ELR (cell line): ENCODE measurements at places on chromosomes 6 and 20.
A peak's percentile ranks its signal among the peaks of the same experiment; 100 is the strongest.

DNA sequence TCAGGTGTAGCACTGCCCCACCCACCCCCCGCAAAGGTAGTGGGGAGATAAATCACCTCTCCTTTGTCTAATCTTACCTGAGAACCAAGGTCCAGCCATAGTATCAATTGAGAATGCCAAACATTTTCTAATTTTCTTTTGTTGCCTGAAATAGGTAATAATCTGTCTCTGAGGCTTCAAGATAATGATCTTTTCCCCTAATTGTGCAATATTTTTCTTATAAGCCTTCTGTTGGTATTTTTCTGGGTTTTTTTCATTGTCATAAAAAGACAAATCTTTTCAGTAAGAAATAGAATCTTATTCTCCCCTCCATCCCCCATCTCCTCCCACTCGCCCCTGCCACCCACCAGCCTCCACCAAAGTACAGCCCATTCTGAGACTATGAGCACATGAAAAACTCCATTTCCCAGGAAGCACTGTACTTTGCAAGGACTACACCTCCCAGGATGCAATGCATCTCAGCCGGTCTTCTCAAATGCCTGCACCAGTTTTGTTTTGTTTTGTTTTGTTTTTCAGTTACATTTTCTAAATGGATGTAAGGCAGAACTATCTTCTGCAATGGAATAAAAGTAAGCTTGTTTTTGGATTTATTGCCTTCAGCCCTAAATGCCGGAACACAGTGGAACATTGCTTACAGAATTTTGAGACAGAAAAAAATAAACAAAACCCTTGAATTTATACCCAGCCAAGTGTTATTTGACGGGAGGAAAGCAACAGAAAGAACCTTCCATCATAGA lies 268.0 kb downstream of the TFAP2A start:
- DNase-seq = peak; percentile 81

GRCh38 chr6:140050101-140050995 lies 675.9 kb upstream of the CITED2 start:
- DNase-seq = peak; percentile 86

- peak; percentile 91 for DNase-seq
Measured at GRCh38 chr6:31734821-31735406, 1.4 kb downstream of the CLIC1 start.

- DNase-seq = no peak
Measured at GRCh38 chr6:120077489-120077888, 727.9 kb upstream of the MAN1A1 start.

- no peak for DNase-seq
Measured at GRCh38 chr6:41157323-41157722, 3.2 kb upstream of the TREML1 start.

DNA sequence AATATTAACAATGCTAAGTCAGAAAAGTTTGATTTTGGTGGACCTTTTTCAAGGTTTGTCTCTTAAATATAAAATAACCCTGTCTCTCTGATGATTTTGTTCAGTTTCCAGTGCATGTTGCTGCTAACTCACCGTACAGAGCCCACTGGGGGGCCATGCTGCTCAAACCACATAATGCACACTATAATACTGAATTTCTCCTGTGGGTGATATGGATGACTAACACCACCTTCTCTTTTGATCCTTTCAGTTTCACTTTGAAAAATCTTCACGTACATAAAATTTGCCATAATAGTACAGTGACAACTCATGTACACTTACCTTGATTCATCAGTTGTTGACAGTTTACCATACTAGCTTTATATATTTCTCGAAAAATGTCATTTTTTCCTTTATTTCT lies 506.6 kb upstream of the MAN1A1 start:
- DNase-seq = peak; percentile 27

GRCh38 chr6:108565893-108566292 lies 5.2 kb downstream of the FOXO3 start:
- DNase-seq = peak; percentile 87

DNA sequence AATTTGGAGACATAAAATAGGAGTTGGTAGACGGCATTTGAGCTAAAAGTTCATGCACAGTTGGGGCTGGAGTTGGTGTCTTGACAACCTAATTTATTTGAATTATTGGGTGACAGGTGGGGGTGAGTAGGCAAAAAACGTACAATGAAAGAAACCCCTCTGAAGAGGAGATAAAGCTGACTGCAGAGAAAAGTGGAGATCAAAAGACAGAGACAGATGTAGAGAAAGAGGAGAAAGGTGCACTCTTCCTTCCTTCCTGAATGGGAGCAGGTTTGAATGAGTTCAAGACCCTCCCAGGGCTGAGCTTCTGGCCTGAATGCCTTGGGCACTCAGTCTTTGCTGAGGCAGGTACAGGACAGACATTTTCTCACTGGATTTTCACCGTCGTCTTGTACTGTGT lies 284.3 kb downstream of the DHX35 start:
- no peak for DNase-seq

DNA sequence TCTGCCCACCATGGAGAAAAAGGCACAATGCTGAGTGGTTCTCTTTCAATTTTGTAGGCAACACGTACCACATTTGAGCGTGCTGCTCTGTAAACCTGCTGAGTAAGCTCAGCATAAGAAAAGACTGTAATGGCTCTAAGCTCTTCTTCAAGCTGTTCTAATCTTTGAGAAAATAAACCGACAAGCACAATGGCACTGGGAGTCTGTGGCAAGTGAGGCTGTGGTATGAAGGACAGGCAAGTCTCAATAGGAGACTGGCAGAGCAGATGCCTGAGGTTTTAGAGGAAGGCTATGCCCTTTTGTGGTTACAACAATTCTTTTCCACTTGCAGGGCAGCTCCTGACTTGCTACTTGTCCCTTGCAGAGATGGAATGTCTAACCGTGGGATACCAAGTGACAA lies 136.7 kb upstream of the EXOC2 start:
- DNase-seq = no peak

DNA sequence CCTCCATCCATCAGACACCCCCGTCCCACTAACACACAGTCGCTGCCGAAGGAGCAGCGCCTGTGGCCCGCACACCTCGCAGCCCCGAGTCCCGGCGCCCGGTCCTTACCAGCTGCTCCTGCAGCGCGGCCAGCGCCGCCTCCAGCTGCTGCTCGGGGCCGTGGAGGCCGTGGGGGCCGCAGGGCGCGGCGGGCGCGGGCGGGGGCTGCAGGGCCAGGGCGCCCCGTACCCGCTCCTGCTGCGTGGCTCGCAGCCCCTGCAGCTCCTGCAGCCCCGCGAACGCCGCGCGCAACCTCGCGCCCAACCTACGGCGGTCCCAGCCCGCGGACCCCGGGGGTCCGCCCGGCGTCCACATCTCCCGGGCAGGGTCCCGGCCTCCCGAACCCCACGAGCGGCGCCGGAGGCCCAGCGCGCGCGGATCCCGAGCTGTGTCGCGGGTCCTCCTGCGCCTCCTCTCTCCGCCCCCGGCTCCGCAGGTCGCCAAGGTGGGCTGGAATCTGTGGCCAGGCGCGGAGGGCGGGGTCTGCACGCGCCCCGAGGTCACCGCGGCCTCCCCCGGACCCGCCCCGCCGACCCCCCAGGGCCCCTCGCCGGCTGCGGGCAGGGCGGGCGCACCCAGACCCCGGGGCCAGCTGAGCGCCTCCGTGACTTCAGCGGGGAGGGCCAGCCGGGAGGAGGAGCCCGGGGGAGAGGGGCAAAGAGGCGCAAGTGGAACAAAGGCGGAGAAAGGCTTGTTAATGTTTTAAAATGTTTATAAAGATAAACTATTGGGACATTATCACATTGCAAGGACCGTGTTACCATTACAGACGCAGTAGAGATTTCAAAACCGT lies at the start of gene DACT2:
DACT2 (minus strand) TSS at position 499 of the 833 bp plus-strand sequence; CDS start at position 355, 144 bp downstream.
- DNase-seq = no peak

DNA sequence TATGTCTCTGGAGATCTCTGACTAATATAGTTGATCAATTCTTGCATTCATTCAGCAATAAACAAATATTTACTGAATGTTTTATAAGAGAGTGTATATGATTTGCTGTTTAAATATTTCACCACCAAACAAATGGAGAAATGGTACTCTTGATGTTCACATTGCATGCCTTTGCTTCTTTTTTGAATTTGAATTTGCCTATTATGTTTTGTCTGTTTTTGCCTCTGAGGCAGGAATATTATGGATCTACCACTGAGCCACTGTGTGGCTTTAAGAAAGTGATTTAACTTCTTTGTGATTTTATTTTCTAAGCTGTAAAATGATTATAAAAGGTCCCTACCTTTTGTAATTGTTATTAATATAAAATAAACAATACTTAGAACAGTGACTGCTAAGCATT lies 345.0 kb downstream of the DOK5 start:
- no peak for DNase-seq

DNA sequence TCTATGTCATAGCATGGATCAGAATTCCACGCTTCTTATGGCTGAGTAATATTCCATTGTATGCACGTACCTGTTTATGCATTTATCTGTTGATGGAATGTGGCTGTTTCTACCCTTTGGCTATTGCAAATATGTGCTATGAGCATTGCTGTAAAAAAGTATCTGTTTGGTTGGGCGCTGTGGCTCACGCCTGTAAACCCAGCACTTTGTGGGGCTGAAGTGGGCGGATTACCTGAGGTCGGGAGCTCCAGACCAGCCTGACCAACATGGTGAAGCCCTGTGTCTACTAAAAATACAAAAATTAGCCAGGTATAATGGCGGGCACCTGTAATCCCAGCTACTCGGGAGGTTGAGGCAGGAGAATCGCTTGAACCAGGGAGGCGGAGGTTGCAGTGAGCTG lies 182.4 kb downstream of the BCAS1 start:
- DNase-seq = no peak

DNA sequence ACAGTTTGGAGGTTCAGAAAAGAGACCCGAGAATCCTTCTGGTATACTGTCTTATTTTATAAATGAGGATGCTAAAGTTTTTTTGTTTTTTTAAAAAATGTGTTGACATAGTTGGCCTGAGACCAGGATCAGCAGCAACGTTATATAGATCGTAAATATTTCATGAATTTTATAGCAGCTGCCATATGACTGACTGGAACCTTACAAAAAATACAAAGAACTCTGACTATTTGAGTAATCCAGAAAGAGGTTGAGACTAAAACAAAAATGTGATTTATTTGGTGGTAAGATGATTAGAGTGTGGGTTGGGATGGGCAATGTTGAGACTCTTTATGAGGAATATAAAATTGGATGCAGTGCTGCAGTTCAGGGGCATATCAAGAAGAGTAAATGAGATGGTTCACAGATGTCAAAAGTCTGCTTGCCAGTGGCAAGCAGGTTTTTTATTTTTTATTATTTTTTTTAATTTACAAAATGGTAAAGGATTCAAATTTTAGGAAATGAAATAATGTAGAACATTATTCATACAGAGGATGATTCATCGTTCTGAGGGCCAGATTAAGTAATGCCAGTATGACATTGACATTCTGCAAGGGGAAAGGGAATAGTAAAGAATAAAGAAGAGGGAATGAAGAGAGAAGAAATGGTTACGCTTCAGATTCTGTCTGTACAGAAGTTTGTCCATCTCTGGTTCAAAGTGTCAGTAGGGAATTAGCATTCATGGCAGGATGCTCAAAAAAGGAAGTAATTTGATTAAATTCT lies 58.5 kb downstream of the SCAF8 start:
- peak; percentile 53 for DNase-seq

DNA sequence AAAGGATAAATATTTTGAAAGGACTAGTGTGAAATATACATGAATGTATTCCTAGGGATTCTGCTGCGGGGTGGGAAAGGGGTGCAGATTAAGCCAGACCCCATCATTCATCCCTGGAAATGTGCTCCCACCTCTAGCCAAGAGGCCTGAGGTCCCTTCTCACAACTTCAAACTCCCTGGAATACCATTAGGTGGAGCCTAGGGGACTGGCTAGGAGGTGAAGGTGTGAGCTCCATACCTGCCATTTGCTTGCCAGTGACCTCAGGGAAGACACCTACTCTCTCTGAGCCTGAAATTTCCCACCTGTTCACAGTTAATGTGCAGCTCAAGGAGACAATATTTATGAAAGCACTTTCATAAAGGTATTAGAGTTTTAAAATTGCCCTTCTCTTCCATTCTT lies 4.7 kb upstream of the CCN2 start:
- DNase-seq = no peak

DNA sequence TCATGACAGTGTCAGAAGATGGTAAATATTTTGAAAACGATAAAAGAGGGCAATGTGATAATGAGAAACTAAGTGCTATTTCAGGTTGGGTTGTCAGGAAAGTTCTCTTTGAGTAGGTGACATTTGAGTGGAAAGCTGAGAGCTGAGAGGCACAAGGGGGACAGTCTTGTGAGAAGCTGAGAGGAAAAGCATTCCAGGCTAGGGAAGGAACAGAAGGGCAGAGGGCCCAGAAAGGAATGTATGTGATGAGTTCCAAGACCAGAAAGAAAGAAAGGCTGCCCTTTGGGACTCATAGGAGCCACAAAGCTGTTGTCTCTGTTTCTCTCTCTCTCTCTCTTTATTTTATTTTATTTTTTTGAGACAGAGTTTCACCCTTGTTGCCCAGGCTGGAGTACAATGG lies 7.6 kb upstream of the RNF182 start:
- no peak for DNase-seq

- no peak for DNase-seq
Measured at GRCh38 chr6:1135726-1136414, 176.0 kb upstream of the FOXQ1 start.

DNA sequence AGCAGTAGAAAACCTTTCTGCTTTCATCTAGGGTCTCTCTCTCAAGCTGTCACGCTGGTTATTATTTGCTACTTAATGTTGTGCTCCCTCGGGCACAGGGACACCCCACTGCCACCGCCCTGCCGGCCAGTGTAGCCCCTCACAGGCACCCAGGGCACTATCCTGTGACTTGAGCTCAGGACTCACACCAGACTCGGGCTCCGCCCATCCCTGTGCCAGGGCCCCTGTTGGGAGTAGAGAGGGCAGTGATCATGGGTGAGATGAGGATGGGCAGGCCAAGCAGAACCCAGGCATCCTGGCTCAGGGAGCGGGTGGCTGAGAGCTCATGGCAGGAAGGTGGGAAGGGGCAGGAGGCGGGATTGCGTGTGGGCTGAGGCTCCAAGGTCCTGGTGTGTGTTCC lies 371.9 kb downstream of the ZFAND3 start:
- DNase-seq = no peak

- DNase-seq = no peak
Measured at GRCh38 chr6:92150553-92150952, 1268.8 kb downstream of the EPHA7 start.

- DNase-seq = no peak
Measured at GRCh38 chr6:81900616-81901015, 148.1 kb upstream of the TENT5A start.
